CD4-positive, alpha-beta T cell treated with Interleukin-17A for 1 hour (primary cell): ENCODE measurements at places on chromosomes 4 and X.

- DNase-seq = no peak
Observed at GRCh38 chr4:177640864-177641263, 198.6 kb upstream of the AGA start.

- DNase-seq = no peak
Observed at GRCh38 chr4:84753321-84753972, 170.5 kb downstream of the CDS1 start.

- no peak for DNase-seq
Observed at GRCh38 chr4:153419673-153420278, 46.4 kb upstream of the TMEM131L start.

DNA sequence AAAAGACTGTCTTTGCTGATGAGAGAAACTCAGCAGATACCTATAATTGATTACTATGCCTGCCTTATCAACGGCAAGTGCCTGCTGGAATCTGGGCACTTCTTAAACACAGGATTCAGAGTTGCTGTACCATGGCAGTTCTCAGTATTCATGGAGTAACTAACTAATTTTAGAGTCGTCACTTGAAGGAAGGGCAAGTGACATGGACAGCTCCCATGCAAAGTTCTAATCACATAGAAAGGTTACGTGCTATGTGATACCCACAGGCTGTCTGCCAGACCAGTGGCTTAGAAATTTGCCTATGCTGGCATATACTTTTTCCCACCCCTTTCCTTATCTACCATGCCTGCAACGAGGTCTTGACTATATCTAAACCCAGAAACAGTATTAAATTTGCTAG, 931.1 kb upstream of the TENM3 start:
- DNase-seq = no peak

DNA sequence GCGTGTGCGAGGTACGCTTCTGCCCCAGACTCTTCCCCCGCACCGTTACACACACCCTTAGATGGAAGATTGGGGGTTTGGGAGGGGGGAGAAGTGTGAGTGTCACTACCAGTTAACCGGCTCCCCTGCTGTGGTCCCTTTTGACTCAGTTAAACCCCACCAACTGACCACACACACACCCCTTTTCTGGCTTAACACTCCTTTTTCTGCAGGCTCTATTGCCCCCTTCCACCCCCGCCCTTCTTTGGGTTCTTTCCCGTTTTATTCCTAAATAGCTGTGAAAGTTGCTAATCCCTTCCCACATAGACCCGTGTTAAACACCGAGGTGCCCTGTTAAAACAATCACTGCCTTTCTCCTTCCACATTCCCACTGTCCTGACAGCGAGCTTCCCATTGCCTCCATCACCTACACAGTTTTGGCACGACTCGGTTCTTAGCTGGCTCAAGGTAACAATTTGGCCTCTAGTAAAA, 3.7 kb upstream of the NR3C2 start:
- DNase-seq = no peak

- no peak for DNase-seq
Observed at GRCh38 chr4:726235-726787, 20.7 kb downstream of the PCGF3 start.

DNA sequence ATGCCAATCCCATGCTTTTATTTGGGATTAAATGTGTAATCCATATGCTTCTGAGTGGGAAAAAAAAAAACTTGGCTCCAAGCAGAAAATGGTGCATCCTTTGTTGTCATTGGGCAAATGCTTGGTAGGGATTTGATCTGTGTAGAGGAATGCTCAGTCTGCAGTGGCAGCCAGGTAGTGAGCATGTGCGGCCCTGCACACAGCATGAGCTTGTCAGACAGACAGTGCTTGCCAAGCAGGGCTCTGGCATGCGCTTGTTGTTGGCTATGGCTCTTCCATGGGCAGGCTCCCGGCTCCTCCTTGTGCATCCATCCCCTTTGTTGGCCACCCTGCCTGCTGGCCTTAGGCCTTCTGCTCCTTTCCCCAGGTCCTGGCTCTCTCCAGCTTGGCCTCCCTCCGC, 130.3 kb downstream of the GPR143 start:
- no peak for DNase-seq

- peak; percentile 3 for DNase-seq
Observed at GRCh38 chrX:134520860-134521390, 61.0 kb downstream of the HPRT1 start.
